ENCODE measurements at places on chromosomes 6 and 20.

DNA sequence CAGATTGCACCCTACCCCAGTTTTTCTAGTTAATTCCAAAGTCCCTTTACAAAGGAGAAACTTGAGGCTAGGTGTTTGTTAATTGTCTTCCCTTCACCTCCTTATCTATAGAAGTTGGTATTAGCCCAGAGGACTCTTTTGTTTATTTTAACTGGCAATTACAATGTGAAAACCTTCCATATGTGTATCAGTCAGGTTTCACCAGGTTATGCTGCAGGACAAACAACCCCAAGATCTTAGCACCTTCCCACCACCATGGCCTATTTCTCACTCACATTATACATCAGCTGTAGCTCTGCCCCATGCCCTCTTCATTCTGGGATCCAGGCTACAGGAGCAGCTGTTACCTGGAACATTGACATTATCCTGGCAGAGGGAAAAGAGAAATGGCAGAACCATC lies 31.1 kb downstream of the SNHG17 start:
- DNase-seq = no peak

GRCh38 chr6:108113557-108114519 lies 39.3 kb upstream of the OSTM1 start:
- no peak for DNase-seq

GRCh38 chr6:160972111-160972510 lies 19.5 kb upstream of the MAP3K4 start:
- no peak for DNase-seq

- DNase-seq = no peak
Observed at GRCh38 chr6:101396548-101397173, 3.2 kb downstream of the GRIK2 start.

DNA sequence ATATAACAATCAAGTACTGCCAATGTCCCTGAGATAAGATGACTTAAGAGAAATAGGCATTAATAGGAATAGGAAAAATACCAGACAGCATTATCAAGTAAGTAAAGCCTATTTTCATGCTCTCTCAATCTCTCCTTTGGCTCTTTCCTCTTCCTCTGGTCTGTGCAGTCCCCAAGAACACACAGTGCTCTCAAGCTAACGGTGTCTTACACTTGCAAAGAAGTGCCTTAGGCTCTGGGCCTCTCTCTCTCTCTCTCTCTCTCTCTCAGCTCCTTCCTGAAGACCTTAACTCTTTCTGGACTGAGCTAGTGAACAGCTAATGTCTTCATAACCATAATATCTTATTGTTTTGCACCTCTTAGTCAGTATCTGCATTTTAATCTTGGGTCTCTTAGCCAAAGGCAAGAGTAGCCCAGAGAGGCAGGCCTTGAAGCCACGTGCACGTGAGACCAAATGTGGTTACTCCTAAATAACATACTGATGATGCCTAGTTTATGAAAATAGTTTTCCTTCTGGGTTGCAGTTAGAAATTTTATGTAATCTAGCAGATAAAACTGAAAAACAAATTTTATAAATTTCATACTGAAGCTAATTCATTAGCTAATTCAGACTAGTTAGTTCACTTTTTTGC lies 70.8 kb downstream of the TPD52L1 start:
- DNase-seq = no peak

GRCh38 chr6:151680846-151681432 lies 126.5 kb upstream of the ESR1 start:
- DNase-seq = no peak

DNA sequence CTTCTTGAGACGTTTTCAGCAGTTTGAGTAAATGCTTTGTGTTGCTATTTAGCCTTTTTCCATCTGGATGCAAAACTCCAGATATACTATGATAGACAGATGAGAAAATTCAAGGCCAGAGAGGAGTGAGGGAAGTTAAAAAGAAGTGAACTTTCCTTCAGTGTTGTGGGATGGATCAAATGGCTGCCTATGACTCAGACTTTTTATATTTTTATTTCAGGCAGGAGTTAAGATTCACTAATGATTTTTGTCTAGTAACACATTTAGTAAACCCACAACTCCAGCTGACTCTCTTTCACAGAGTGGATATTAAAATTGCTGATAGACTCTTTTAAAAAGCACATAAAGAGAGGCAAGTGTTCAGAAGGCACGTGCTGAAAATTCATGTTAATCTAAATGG lies 23.2 kb upstream of the PTCHD4 start:
- no peak for DNase-seq

GRCh38 chr6:109183109-109183650 lies 87.9 kb downstream of the CEP57L1 start:
- DNase-seq = no peak

GRCh38 chr20:711576-711975 lies 36.0 kb upstream of the SCRT2 start:
- DNase-seq = no peak

- DNase-seq = no peak
Observed at GRCh38 chr6:75329703-75330102, 45.1 kb upstream of the TMEM30A start.

- DNase-seq = no peak
Observed at GRCh38 chr6:22099231-22099630, 197.6 kb downstream of the PRL start.

DNA sequence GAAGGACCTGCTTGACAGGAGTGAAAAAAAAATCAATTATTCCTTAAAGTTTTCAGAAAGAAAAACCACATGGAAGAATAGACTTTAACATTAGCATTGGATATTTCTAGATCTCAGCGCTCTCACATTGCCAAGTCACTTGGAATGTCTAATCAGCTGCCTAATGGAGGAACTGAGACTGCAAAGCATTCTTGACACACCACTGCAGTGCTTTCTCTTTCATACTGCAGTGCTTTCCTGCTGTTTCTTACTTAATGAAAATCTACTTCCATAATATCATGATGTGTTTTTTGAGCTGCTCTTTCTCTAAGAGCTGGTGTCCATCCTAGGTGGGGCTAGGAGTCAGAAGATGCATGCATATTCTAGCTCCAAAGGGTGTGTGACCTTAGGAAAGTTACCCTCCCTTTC lies 20.4 kb upstream of the MCM3 start:
- DNase-seq = no peak

- DNase-seq = no peak
Observed at GRCh38 chr6:52992980-52993920, 1.8 kb downstream of the GSTA4 start.

DNA sequence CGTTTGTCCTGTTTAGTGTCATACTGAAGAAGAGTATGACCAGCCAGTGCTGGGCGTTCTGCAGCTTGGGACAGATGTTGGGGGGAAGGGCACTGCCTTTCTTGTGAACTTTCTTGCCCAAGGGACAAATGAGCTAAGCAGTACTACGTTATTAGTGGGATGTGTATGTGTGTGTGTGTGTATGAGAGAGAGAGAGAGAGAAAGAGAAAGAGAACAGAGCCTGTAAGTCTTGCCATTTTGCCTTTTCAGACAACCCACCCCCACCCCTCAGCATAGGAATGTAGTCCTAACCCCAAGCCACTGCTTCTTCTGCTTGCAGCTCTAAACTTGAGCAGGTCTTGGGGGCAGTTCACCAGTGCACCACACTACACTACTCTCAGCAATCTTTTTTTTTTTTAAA lies 45.5 kb downstream of the E2F3 start:
- no peak for DNase-seq

- no peak for DNase-seq
Observed at GRCh38 chr20:63117151-63117550, 98.8 kb downstream of the YTHDF1 start.

DNA sequence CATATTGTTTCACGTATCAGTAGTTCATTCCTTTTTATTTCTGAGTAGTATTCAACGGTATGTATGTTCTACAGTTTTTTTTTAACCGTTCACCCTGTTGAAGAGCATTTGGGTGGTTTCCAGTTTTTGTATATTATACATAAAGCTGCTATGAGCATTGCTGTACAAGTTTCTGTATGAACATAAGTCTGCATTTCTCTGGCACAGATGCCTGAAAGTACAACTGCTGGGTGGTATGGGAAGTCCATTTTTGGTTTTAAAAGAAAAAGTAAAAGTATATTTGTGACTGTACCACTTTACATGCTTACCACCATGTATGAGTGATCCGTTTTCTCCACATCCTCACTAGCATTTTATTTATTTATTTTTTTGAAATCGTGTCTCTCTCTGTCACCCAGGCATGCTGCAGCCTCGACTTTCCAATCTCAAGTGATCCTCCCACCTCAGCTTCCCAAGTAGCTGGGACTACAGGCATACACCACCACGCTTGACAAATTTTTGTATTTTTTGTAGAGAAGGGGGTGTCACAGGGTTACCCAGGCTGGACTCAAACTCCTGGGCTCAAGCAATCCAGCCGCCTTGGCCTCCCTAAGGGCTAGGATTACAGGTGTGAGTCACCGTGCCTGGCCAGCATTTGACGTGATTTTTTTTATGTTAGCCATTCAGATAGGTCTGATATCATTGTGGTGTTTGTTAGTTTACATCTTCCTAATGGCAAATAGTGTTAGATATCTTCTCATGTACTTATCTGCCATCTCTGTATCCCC lies 11.0 kb upstream of the SIM1 start:
- DNase-seq = no peak

GRCh38 chr6:110748453-110748852 lies 66.8 kb downstream of the CDK19 start:
- DNase-seq = no peak

DNA sequence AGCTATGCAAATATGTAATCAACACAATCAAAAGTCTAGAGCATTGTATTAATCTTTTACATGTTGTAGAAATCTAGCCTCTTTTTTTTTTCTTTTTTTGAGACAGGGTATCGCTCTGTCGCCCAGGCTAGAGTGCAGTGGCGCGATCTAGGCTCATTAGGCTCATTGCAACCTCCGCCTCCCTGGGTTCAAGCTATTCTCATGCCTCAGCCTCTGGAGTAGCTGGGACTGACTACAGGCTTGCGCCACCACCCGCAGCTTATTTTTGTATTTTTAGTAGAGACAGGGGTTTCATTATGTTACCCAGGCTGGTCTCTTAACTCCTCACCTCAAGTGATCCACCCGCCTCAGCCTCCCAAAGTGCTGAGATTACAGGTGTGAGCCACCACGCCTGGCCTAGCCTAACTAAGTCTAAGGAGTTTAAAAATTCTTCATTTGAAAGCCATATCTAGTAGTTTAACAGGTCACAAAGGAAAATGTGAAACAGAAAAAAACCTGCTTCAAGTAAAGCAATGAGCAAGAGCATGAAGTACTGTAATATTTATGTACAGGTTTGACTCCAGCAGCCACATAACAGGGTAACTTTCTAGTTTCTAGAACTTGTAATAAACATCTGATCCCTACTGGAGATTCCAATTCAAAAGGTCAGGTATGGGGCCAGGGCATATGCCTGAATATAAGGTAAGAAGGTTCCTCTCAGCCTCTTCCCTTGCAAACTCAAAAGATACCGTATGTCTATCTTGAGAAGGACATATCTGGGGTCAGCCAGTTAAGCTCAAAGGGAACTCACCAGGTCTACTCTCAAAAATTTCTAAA lies 4.4 kb downstream of the CPNE1 start:
- no peak for DNase-seq

- DNase-seq = no peak
Observed at GRCh38 chr6:17291778-17292177, 10.6 kb downstream of the RBM24 start.

GRCh38 chr6:39543950-39544349 lies 181.3 kb downstream of the KIF6 start:
- DNase-seq = no peak

Measured in activated naive CD4-positive, alpha-beta T cell (primary cell).